Stimulated activated naive B cell treated with anti-CD40 and anti-IgM and Interleukin-4, amounts not matched to agents 10 μg/mL and 1 μg/mL and 100 μg/mL, for 72 hours (primary cell): ENCODE measurements at places on chromosomes 5 and 9.

GRCh38 chr9:129731477-129732085 lies 21.3 kb downstream of the PTGES start:
- DNase-seq: no peak

DNA sequence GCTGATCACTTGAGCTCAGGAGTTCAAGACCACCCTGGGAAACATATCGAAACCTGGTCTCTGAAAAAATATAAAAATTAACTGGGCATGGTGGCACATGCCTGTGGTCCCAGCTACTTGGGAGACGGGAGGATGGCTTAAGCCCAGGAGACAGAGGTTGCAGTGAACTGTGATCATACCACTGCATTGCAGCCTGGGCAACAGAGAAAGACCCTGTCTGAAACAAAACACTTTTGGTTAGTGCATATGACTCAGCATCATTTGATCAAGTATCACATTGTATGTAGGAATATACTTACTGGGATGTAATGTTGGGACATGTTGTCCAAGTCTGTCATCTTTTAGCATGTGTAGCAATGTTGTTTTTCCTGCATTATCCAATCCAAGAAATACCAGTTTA lies 12.0 kb downstream of the SAR1B start:
- DNase-seq: no peak

DNA sequence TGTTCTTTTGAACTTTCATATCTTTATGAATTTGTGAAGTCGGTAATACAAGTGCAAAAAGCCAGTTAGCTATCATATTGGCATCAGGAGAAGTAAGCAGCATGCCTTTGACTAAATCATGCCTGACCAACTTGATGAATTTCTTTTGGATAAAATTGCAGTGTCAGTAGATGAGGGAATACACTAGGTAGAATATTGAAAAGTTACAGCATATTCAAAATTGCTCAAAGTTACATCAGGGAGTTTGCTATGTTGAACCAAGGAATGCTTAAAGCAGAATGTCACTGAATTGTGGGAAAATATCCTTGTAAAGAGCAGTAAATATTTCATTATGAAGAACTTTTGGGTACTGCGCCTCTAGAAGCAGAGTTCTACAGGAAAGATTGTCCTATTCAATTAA lies 87.1 kb upstream of the TLX3 start:
- no peak for DNase-seq

DNA sequence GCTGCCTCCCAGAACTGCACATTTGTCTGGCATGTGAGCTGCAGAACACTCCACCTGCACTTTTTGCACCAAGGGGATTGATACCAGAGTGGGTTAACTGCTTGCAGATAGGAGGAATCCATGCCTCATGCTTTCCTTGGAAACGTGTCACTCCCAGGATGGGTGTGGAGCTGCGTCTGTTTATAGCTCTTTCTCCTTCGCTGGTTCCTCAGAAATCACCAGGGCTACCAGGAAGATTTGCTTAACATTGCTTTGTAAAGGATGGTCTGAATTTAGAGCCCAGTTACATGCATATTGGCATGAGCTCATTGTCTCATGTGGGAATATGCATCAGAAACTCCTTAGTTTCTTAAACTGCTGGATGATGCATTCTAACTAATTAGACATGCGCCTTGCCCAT lies 234.6 kb downstream of the GADD45G start:
- DNase-seq: no peak

- no peak for DNase-seq
Observed at GRCh38 chr9:32554107-32554506, 1.7 kb upstream of the TOPORS start.

DNA sequence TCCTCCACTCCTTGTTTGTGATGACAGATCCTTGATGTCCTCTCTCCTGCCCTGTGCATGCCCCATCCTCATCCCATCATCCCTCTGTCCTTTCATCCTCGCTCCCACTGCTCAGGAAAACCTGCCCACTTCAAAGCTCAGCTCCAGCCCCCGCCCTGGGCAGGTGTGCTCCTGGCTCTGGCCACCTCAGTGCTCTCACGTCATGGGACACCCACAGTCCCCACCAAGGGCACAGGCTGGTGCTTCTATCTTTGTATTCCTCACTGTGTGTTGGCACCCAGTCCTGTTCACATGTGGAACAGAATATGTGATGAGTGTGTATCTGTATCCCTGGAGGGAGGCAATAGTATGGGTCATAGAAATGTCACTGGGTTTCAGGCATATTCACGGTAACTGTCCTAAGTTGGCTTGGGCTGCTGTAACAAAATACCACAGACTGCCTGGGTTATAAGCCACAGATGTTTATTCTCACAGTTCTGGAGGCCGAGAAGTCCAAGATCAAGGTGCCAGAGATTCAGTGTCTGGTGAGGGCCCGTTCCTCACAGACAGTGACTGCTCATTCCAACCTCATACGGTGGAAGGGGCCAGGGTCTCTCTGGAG lies 13.5 kb downstream of the GFPT2 start:
- DNase-seq: no peak

DNA sequence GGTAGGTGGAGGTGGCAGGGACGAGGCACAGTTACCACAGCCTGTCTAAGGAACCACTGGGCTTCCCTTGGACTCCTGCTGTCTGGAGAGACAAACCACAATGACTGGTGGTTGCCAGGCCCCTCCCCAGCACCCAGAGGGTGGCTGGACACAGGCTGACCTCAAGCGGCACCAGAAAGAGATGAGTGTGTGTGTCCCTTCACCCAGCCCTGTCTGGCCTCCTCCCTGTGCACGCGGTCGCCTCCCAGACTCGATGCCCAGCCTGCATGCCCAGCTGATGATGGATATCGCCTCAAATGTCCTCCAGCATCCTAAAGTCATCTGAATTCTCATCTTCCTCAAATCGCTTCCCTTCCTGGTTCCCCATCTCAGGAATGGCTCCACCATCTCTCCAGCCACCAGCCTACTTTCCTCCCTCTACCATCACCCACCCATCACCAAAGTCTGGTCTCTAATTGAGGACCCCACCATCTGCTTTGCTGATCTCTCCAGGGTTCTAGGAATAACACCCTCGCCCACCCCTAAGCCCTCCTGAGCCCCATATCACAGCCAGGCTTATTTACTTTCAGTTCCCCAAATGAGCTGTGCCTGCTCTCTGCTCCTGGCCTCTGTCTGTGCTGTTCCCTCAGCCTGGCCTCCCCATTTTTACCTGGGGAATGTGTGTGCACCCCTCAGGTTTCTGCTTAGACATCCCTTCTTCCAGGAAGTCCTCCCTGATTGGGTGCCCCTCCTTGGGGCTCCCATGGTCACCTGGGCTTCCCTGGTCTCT lies 52.5 kb upstream of the GGTA1 start:
- no peak for DNase-seq

DNA sequence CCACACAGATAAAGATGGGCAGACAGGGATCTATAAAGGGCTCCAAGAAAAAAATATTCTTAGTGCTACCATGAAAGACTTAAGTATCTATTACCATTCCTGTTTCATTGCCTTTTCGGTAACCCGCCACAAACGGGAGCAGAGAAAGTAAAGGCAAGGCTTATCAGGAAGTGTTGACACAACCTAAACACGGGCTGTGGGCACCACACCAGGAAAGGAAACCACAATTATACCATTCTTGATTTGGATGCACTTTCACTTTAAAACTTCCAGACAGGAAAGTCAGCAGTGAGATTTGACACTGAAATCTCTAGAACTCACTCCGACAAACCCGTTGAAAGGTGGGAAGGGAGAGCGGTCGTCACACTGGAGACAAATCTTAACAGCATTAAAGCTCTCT lies 6.5 kb downstream of the TLE1 start:
- DNase-seq: no peak

DNA sequence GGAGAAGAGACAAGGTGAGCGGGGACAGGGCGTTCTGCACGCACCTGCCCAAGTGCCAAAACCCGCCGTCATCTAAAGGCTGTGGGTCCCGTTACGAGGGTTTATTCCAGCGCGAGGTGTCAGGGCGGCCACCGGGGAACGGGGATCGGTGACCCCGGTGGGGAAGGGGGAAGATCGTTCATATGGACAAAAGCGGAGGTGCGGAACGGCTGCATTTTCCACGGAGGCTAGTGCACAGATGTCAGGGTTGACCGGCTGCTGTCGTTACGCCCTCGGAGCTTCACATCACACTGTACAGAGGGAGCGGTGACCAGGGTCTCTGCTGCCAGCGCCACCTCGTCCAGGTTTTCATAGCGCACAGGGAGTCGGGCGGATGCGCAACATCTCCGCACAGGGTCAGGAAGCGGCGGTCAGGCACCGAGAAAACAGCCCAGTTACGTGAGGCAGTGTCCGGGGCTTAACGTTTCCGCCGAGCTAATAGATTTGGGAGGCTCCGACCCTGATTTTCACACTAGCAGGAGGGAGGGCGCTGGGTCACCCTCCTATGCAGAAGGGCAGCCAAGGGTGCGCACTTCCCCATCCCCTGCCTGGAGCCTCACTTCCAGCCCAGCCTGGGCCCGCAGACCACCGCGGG lies 13.5 kb downstream of the BTNL9 start:
- DNase-seq: no peak

GRCh38 chr9:7324152-7324598 lies 475.4 kb downstream of the DMAC1 start:
- DNase-seq: no peak

DNA sequence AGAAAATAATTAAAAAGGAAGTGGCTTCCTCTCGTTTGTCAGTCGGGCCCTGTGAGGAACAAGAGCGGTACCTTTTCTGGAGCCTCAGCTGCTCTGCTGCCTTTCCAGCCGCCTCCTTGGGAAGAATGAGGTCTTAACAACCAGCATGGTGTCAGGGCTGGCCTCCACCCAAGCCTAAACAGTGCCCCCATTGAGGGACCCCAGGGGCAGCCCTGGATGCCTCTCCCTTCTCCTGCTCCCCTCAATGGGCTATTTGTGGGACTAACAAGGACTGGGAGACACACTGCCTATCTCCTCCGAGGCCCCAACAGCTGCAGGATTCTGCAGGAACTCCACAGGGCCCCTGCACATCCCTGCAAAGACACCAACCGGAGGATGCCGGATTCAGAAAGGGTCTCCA lies 155.4 kb upstream of the MAP3K1 start:
- no peak for DNase-seq

- no peak for DNase-seq
Observed at GRCh38 chr9:86589730-86590129, 235.5 kb upstream of the TUT7 start.

DNA sequence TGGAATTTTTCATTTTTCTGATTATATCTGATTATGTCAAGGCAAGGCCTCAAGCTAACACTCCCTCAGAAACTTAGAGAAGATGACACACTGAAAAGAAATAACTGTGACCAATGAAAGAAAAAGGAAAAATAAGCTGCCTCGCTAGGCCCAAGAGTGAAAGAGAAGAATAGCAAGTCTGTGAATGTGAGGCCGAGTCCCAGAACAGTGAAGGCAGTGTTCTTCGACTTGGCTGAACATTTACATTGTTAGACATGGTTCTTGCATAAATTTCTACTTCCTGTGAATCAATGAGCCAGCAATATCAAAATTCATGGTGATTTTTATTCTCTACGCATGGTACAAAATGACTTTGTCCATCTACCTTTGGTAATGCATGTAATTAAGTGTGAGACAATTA lies at the start of gene ATP10B:
ATP10B (minus strand) TSS at position 163 of the 400 bp plus-strand sequence. CDS start 164,137 bp downstream, outside the sequence.
- DNase-seq: no peak

DNA sequence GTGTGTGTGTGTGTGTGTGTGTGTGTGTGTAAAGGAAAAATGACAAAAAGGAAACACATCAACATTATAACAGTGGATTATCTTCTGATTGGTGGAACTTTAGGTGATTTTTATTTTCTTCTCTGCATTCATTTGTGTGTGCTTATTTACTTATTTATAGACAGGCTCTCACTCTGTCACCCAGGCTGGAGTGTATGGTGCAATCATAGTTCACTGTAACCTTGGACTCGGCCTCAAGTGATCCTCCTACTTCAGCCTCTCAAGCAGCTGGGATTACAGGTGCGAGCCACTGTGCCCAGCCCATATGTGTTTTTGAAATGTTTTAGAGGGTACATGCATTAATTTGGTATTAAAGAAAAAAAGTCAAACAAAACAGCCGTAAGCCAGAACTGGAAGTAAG lies 39.1 kb downstream of the FAT2 start:
- DNase-seq: no peak

- DNase-seq: no peak
Observed at GRCh38 chr5:10625700-10626472, 62.0 kb downstream of the ANKRD33B start.

GRCh38 chr9:110101531-110102161 lies 106.3 kb downstream of the C9orf152 start:
- DNase-seq: no peak

DNA sequence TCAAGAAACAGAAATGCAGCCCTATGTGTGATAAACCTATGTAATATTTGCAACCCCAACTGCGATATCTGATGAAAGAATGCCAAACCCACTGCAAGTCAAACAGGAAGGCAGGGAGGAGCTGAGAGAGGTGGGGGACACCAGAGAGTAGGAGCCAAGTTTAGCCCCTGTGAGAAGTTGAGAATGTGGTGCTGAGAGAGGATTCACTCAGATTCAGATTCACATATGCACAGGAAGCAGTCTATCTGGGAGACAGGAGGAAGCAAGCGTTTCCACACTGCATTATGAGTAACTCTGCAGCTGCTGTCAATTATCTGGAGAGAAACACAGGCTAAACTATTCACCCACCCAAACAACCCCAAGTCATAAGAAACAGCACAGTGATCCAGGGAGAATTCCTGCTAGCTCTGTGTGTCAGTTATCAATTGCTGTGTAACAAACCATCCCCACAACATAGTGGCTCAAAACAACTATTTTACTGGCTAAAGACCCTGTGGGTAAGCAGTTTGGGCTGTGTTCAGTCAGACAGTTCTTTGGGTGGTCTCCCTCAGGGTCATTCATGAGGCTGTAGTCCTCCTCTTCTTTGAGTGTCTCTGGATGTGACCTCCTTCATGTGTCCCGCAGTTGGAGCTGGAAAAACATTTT lies 161.9 kb upstream of the RAI14 start:
- no peak for DNase-seq

DNA sequence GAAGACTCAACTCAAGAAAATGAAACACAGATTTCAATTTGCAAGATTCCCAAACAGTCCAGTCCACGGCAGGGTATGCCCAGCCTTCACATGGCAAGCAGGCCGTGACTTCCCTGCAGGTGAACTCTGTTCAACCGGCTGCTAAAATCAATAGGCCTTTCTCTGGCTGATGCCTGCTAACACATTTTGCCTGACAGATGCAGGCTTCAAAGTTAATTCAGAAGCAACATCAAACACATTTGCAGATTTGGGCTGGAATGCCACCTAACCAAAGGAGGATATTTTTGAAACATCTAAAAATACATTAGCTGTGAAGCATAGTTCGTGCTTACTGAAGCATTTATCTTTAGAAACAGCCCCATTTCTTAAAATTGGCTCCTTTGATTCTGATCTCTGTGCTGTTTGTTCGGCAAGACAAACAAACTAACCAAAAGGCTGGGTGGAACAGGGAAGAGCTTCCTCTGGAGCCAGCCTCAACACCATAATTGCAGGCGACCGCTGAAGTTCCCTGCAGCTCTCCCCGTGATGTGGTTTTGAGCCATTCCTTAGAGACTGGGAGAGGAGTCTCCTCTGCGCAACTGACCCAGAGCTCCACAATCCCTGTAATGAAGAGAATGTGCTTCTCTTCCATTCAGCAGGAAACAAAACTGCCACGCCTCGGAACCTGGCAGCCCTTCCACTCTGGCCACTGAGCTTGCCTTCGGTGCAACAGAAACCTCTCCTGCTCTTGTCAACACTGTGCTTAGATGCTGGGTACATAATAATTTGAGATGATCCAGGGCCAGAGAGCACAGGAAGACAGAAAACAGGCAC lies 126.5 kb downstream of the MYO10 start:
- DNase-seq: no peak

- no peak for DNase-seq
Observed at GRCh38 chr5:179192185-179192890, 132.2 kb downstream of the ZNF354C start.
